CD4-positive, alpha-beta memory T cell (primary cell): ENCODE measurements at places on chromosomes 13 and 19. TPM values are rescaled to one million over a fixed set of nuclear protein-coding genes. Genes with fewer than 3 reads are reported as not detected.

Gene RPS15
- 1,715 TPM for total RNA-seq

Gene EDNRB
- not detected for total RNA-seq

Gene SIGLECL1
- total RNA-seq, result not detected

Gene CCDC70
- total RNA-seq, result not detected

- no peak overlapping the region for H3K4me3 ChIP-seq
- no peaks in the 10 kb centered on the region for H3K4me1 ChIP-seq
- H3K27ac ChIP-seq, result no peak overlapping the region
- no peaks in the 10 kb centered on the region for H3K36me3 ChIP-seq
Measured at GRCh38 chr13:72932250-72932649, 126.6 kb upstream of the KLF5 start.

- no peaks in the 10 kb centered on the region for H3K27me3 ChIP-seq
- peak overlapping the region; percentile 62 for H3K4me3 ChIP-seq
- peaks cover 5% of the 10 kb centered on the region for H3K36me3 ChIP-seq
- H3K4me1 ChIP-seq, result peaks cover 24% of the 10 kb centered on the region
Measured at GRCh38 chr19:18339723-18340122, 675 bp upstream of the PGPEP1 start.

GRCh38 chr13:99357941-99358340 is 50.7 kb upstream of the GPR183 start:
- no peaks in the 10 kb centered on the region for H3K27me3 ChIP-seq
- peaks cover 98% of the 10 kb centered on the region for H3K4me1 ChIP-seq
- peak overlapping the region; percentile 94 for H3K27ac ChIP-seq

- peaks cover 15% of the 10 kb centered on the region for H3K36me3 ChIP-seq
- H3K4me3 ChIP-seq, result no peak overlapping the region
- no peaks in the 10 kb centered on the region for H3K27me3 ChIP-seq
- no peak for DNase-seq
- peak overlapping the region; percentile 67 for H3K27ac ChIP-seq
Measured at GRCh38 chr19:43776286-43776685, 4.5 kb downstream of the KCNN4 start.

DNA sequence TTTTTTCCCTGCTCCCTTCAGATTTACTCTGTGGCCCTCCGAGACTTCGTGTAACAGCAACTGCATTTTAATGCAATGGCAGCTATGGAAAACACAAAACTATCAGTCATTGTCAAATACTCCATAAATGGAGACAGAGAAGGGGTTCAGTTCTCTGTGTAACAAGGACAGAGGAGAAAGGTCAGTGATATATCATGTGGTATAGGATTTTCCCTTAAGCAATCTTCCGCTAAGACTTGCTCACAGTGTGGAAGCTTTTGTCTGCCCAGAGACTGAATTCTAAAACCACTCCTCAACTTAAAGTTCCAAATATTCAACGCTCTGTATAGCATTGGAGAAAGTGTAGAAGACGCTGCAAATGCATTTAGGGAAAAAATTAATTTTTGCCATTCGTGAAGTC is 111.3 kb upstream of the EDNRB start:
- H3K27ac ChIP-seq, result no peak overlapping the region
- no peaks in the 10 kb centered on the region for H3K36me3 ChIP-seq
- H3K4me3 ChIP-seq, result no peak overlapping the region
- H3K4me1 ChIP-seq, result no peaks in the 10 kb centered on the region
- DNase-seq, result no peak

- H3K27ac ChIP-seq, result no peak overlapping the region
- no peak for DNase-seq
- no peak overlapping the region for H3K4me3 ChIP-seq
- H3K27me3 ChIP-seq, result no peaks in the 10 kb centered on the region
- no peaks in the 10 kb centered on the region for H3K4me1 ChIP-seq
- no peaks in the 10 kb centered on the region for H3K36me3 ChIP-seq
Measured at GRCh38 chr13:35687336-35687735, 210.8 kb upstream of the MAB21L1 start.

DNA sequence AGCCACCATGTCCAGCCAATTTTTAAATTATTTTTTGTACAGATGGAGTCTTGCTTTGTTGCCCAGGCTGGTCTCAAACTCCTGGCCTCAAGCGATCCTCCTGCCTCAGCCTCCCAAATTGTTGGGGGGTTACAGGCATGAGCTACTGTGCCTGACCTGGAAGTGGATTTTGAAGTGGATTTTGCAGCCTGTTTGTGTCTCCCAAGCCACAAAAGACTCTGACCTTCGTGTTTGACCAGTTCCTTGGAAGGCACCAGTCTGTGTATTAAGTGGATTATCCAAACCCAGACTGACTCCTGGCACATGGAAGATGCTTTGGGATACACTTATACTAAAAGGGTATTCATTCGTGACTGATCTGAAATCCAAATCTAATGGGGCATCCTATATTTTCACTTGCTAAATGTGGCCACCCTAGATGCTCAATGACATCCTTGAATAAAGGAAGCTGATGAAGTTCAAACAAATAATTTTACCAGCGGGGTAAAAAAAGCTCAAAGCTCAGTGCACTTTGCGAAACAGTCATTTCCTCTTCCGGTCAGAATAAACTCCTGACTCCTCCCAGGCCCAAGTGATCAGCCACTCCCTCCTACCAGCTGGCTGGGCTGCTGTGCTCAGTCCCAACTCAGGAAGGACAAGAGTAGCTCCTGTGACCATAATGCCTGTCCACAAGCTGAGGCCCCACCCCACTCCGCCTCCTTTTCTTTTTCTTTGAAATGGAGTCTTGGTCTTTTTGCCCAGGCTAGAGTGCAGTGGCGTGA is 32.6 kb upstream of the GATAD2A start:
- DNase-seq, result peak; percentile 58
- H3K4me1 ChIP-seq, result peaks cover 18% of the 10 kb centered on the region
- H3K36me3 ChIP-seq, result no peaks in the 10 kb centered on the region
- peak overlapping the region; percentile 63 for H3K27ac ChIP-seq
- H3K4me3 ChIP-seq, result no peak overlapping the region

- no peaks in the 10 kb centered on the region for H3K36me3 ChIP-seq
- no peaks in the 10 kb centered on the region for H3K27me3 ChIP-seq
- no peak for DNase-seq
- no peak overlapping the region for H3K4me3 ChIP-seq
- H3K27ac ChIP-seq, result no peak overlapping the region
Measured at GRCh38 chr13:40192452-40192851, 474.0 kb downstream of the FOXO1 start.

DNA sequence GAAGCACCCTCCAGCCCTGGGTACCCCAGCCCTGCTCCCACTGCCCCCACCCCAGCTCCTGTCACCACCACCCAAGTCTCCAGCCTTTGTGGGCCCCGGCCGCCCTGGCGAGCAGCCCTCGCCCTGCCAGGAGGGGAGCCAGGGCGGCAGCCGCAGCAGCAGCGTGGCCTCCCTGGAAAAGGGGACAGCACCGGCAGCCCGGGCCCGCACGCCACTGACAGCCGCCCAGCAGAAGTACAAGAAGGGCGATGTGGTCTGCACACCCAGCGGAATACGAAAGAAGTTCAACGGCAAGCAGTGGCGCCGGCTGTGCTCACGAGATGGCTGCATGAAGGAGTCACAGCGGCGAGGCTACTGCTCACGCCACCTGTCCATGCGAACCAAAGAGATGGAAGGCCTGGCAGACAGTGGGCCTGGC is 3.9 kb downstream of the CIC start:
- no peak overlapping the region for H3K27ac ChIP-seq
- no peaks in the 10 kb centered on the region for H3K27me3 ChIP-seq
- DNase-seq, result no peak

DNA sequence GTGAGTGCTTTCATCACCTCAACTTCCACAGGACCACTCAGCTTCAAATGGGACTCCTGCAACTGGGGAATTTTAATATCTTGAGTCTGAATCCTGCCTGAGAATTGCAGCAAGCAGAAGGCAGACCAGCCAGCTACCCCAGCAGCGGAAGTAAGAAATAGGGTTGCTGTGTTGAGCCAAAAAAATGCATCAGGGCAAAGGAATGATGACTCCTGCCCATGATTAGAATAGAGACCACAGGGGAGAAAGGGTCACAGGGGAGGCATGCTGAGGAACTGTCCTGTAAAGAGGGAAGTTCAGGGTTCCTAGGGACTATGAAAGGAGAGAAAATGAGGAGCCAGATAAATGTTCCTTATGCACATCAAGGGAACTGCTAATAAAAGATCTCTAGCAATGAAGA is 370.2 kb downstream of the KCTD12 start:
- DNase-seq, result no peak
- no peak overlapping the region for H3K27ac ChIP-seq
- H3K27me3 ChIP-seq, result no peaks in the 10 kb centered on the region
- H3K36me3 ChIP-seq, result no peaks in the 10 kb centered on the region
- H3K4me3 ChIP-seq, result no peak overlapping the region

DNA sequence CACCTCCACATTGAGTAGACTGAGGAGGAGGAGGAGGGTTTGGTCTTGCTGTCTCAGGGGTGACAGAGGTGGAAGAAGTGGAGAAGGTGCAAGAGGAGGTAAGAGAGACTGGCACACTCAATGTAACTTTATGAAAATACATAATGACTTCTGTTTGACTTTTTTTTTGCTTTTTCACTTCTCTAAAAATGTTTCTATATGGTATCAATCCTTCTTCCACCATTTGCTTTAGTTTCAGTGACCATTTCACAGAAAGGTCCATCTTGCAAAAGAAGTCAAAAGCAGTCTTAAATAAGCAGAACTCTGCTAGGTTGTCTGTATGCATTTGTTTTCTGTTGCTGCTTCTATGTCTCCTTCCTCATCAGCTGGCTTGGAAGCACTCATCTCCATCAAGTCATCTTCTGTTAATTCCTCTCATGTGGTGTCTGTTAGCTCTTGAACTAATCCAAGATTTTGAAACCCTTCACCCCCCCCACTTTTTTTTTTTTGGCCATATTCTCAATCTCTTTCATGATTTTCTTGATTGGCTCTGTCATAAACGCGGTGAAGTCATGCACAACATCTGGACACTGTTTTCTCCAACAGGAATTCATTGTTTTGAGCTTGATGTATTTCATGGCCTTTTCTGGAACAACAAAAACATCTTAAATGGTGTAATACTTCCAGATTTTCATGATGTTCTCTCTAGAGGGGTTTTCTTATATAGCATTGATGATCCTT is 80.8 kb downstream of the KL start:
- H3K4me1 ChIP-seq, result no peaks in the 10 kb centered on the region
- no peaks in the 10 kb centered on the region for H3K36me3 ChIP-seq
- H3K27ac ChIP-seq, result no peak overlapping the region
- no peaks in the 10 kb centered on the region for H3K27me3 ChIP-seq

- H3K4me3 ChIP-seq, result no peak overlapping the region
- no peaks in the 10 kb centered on the region for H3K4me1 ChIP-seq
- no peak overlapping the region for H3K27ac ChIP-seq
- H3K36me3 ChIP-seq, result no peaks in the 10 kb centered on the region
- no peaks in the 10 kb centered on the region for H3K27me3 ChIP-seq
- no peak for DNase-seq
Measured at GRCh38 chr13:33487575-33488243, 202.2 kb upstream of the STARD13 start.

GRCh38 chr19:15683411-15683810 is 10.5 kb downstream of the CYP4F12 start:
- no peak overlapping the region for H3K4me3 ChIP-seq
- H3K4me1 ChIP-seq, result no peaks in the 10 kb centered on the region
- no peaks in the 10 kb centered on the region for H3K36me3 ChIP-seq
- H3K27me3 ChIP-seq, result no peaks in the 10 kb centered on the region

DNA sequence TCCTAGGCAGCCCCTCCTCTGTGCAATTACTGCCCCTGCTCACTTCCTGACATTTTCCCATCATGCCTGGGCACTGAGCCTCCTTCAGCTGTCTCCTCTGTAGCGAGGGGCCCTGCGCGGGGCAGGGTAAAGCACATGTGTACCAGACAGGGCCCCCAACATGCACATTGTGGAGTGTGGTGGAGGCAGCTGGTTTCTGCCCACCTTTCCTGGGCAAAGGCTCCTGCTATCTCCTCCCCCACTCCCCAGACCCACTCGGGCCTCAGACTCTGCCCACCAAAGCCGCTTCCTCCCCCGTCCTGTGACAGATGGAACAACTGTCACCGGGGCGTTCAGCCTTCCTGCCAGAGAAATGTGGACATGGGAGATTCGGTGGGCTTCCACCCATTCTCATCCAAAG is 2.9 kb upstream of the KPTN start:
- H3K36me3 ChIP-seq, result peaks cover 28% of the 10 kb centered on the region
- no peak for DNase-seq

DNA sequence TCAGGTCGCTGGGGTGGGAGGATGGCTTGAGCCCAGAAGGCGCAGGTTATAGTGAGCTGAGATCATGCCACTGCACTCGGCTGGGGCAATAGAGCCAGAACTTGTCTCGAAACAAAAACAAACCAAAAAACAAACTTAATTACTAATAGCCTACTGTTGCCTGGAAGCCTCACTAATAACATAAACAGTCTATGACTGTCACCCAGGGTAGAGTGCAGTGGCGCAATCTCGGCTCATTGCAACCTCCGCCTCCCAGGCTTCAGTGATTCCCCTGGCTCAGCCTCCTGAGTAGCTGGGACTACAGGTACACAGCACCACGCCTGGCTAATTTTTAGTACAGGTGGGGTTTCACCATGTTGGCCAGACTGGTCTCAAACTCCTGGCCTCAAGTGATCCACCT is 18.0 kb downstream of the CATSPERD start:
- H3K4me3 ChIP-seq, result no peak overlapping the region
- no peaks in the 10 kb centered on the region for H3K27me3 ChIP-seq
- no peaks in the 10 kb centered on the region for H3K4me1 ChIP-seq

DNA sequence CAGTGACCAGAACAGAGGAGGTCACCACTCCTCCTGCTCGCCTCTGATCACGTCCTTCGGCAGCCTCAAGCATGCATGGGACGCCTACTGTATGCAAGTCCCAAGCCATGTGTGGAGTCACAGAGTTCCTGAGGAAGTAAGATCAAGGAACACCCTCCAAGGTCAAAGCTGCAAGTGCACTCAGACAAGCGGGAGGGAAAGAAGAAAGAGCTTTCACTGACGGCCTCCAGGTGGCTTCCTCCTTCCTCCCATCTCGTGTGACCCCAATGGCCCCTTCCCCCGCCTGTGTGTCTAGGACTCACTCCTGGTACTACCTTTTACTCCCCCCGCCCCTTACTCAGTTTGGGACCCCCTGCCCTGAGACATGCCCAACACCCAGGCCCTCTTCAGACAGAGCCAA is 6.1 kb downstream of the HAUS8 start:
- peaks cover 28% of the 10 kb centered on the region for H3K4me1 ChIP-seq
- no peak overlapping the region for H3K4me3 ChIP-seq
- no peaks in the 10 kb centered on the region for H3K27me3 ChIP-seq
- peaks cover 26% of the 10 kb centered on the region for H3K36me3 ChIP-seq

- H3K4me1 ChIP-seq, result peaks cover 36% of the 10 kb centered on the region
- DNase-seq, result peak; percentile 54
- H3K27me3 ChIP-seq, result no peaks in the 10 kb centered on the region
Measured at GRCh38 chr19:2274931-2275535, 6.9 kb downstream of the PEAK3 start.

DNA sequence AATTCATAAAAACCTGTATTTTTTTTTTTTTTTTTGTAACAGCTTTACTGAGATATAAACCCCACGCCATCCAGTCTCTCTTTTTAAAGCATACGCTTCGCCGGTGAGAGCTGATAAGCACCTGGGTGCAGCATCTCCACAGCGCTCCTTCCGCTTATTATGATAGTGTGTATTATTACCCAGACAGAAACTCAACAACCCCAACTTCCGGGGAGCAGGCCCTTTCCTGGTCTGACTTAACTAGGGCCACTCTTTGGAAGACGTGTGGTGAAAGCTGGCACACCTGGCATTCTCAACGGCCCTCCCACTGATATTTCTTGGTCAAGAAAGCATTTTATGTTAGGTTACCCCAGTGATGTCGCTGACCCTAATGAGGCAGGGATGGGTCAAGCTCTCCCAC is 51.4 kb upstream of the SLC15A1 start:
- no peaks in the 10 kb centered on the region for H3K27me3 ChIP-seq
- H3K4me3 ChIP-seq, result no peak overlapping the region
- peaks cover 46% of the 10 kb centered on the region for H3K36me3 ChIP-seq
- no peak overlapping the region for H3K27ac ChIP-seq
- no peaks in the 10 kb centered on the region for H3K4me1 ChIP-seq

GRCh38 chr13:20702915-20703779 is at the start of gene IL17D:
Gene IL17D (plus strand): TSS chr13:20703699. CDS start chr13:20704002, 303 bp downstream.
- H3K4me3 ChIP-seq, result peak within 1 kb of the TSS; percentile 13
- H3K27me3 ChIP-seq, result peaks cover 30% of the 10 kb centered on the region
- H3K36me3 ChIP-seq, result no peaks in the 10 kb centered on the region
- peak; percentile 25 for DNase-seq
